ENCODE measurements at places on chromosomes 5 and 9.

- DNase-seq, result no peak
These were observed 13.1 kb upstream of the CEMIP2 start for GRCh38 chr9:71781391-71781790.

GRCh38 chr9:83236029-83236696, 173.2 kb upstream of the RASEF start:
- no peak for DNase-seq

GRCh38 chr5:38823503-38823902, 22.3 kb upstream of the OSMR start:
- DNase-seq, result no peak

DNA sequence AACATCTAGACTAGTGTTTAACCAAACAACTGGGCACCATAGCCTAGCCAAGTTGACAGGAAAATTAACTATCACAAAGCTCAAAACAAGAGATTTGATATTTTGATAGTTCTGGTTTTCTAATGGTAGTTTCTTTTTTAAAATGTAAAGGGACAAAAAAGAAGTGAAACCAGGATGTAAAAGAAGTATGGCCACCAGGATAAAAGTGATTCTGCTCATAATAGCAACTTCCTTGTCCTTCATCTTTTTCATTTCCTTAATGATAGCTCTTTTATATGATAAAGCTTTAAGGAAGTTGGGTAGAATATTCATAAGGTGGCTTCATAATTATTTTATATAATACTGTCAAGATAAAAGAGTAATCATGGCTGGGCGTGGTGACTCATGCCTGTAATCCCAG, 139.1 kb downstream of the BASP1 start:
- no peak for DNase-seq

GRCh38 chr9:104780796-104781395, 17.0 kb downstream of the NIPSNAP3B start:
- DNase-seq, result no peak

GRCh38 chr5:173919443-173919842, 31.3 kb downstream of the CPEB4 start:
- DNase-seq, result no peak

GRCh38 chr5:1930880-1931603, 48.3 kb upstream of the IRX4 start:
- no peak for DNase-seq

GRCh38 chr9:8237096-8237495, 437.5 kb upstream of the DMAC1 start:
- no peak for DNase-seq

GRCh38 chr5:145968970-145969713, 32.8 kb downstream of the SH3RF2 start:
- no peak for DNase-seq

GRCh38 chr5:160843240-160843639, 8.8 kb downstream of the ATP10B start:
- DNase-seq, result no peak

- DNase-seq, result no peak
These were observed 29.0 kb upstream of the BOD1 start for GRCh38 chr5:173645437-173645807.

DNA sequence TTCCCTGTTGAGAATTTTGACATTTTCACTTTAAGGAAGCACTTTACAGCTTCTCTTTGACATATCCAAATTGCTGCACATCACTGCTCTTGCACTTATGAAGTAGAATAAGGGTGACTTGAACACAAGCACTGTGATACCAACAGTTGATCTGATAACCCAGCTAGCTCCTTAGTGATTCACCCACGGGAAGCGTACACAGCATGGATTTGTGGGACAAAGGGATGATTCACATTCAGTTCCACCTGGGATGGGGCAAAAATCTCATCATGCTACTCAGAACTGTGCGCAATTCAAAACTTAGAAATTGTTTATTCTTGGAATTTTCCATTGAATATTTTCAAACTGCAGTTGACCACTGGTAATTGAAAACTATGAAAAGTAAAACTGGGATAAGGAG, 1565.5 kb upstream of the CDH9 start:
- no peak for DNase-seq

DNA sequence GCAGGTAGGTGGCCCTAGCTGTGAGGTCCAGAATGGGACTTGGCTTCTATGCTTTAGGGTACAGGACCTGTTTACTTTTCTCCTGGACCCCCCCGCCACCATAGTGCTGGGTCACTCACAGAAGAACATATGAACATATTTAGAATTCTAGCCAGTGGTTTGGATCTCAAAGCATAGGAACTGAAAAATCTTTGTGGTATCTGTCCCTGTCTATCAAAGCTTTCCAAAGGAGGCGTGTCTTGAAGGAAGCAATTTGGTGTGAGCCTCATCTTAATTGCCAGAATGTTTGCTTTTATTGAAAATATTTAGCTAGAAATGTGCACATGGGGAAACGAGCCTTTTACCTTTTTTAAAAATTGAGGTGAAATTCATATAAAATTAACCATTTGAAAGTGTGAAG, 6.2 kb downstream of the PHF2 start:
- no peak for DNase-seq

DNA sequence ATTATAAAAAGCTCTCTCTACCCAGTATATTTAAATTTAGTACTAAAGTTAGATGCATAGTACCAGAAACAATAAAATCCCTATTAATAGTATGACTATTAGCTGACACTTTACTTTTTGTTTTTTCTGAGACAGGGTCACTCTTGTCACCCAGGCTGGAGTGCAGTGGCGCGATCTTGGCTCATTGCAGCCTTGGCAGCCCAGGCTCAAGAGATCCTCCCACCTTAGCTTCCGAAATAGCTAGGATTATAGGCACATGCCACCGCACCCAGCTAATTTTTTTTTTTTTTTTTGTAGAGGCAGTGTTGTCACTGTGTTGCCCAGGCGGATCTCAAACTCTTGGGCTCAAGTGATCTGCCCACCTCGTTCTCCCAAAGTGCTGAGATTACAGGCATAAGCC, 8.0 kb downstream of the CCNG1 start:
- no peak for DNase-seq

DNA sequence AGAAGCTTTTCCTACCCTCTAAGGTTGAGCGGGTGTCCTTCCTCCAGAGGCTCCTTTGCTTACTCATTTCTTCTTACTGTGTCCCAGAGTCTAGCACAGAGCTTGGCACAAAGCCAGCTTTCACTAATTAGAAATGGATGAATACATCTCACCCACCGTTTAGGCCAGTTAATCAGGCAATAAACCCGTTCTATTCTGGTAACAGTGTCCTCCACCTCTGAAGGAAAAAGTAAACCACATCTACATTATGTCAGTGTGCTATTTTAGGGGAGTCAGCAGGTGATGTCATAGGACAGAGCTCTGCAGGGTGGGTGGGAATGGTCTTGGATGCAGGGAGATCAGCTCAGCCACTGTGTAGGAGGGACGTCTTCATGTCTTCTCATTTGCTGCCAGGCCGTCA, 109.2 kb downstream of the OSTF1 start:
- DNase-seq, result no peak

GRCh38 chr5:1005249-1005851, 3.3 kb upstream of the NKD2 start:
- no peak for DNase-seq

- no peak for DNase-seq
These were observed 950 bp upstream of the FNBP1 start for GRCh38 chr9:130043654-130044623.
